ENCODE measurements at places on chromosomes 12 and 14.
A peak's percentile ranks its signal among the peaks of the same experiment; 100 is the strongest.

GRCh38 chr14:79516009-79516408, 695.3 kb downstream of the DIO2 start:
- no peak for DNase-seq

DNA sequence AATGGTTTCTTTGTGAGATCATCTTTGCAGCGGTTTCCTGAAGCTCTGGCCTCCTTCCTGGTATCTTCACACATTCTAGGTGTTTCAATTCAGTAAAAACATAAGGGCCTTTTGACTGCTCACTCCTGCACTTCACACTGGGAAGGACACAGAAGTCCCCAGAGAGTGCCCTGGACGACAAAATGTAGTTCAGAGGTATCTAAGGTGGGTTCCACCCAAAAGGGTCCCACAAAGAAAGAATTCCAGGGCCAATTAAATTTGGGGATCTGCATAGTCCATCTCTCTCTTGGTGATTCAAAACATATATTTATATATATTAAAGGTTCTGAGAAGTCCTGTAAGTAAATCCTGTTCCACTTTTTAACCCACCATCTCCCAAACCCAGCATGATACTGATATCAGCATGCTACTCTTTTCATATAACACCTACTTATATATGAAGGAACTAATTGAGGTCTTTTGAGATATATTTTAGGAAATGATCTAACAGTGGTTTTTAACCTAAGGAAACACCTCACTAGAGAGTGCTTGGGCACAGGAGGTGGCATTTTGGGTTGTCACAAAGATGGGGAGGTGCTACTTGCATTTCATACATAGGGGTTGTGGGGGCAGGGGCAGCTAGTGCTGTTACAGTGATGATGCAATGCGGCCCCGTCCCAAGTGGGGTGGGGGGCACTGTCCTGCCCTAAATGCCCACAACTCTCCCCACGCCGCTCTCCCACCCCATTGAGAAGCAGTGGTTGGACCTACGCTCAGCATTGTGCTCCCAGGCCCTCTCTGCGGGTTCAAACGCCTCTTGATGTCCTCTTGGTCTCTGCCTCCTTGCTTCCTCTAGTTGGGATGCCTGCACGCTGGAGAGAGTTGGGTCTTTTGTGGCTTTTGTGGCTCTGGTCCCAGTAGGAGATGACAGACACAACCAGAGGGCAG, 109.4 kb downstream of the ARF6 start:
- no peak for DNase-seq

DNA sequence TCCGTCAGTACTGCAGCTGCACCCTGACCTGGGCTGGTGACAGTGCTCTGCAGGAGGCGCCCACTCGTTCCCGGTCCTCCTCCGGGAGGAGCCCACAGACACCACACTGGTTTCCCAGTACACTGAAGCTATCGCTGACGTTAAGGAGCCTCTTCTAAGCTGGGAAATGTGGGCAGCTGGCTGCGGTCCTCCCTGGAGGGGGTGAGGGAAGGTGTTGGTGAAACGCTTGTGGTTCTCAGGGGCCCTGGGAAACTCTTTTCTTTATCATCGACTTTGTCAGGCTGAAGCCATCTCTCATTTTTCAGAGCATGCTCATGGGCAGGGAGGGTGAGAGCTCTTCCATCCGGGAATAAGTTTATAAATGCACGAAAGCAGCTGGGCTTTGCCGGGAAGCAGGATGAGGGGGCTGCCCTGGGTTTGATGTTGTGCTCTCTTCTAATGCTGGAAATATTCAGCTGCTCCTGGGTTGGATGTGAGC, 176.0 kb downstream of the CHST11 start:
- DNase-seq: no peak

DNA sequence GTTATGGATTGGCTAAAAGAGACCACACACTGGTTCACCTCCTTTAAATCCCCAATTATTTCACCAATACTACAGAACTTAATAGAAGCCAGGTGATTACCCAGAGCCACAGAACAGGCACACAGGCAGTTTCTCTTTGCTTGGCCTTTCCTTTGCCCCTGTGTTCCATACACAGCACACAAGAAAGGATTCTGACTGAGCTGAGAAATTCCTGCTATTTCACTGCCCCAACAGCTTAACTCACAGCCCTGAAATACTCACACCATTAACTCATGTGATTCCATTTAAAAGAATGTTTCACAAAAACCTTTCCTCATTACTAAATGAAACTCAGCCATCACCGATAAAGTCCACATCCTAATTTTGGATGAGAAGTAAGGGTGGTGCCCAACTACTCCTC, 133.6 kb downstream of the MED13L start:
- DNase-seq: peak; percentile 57
